ENCODE measurements at places on chromosomes 7 and 10.
A peak's percentile ranks its signal among the peaks of the same experiment; 100 is the strongest.

DNA sequence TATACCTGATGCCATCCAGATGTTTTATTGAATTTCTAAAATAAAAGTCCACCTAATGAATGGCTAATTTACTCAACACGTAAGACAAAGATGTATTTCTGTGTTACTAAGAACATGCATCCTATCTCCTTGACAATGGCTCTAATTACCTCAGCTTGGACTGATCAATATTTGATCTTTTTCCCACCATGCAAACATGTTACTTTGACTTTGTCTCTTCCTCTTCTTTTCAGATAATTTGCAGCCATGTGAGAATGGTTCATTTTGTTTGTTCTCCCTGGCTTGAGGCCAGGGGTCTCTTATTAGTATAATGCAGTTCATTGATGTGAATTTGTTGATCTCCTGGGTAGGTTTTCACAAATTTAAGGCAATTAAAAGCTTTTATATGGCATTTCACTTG lies 302.1 kb downstream of the ADK start:
- peak; percentile 19 for DNase-seq

DNA sequence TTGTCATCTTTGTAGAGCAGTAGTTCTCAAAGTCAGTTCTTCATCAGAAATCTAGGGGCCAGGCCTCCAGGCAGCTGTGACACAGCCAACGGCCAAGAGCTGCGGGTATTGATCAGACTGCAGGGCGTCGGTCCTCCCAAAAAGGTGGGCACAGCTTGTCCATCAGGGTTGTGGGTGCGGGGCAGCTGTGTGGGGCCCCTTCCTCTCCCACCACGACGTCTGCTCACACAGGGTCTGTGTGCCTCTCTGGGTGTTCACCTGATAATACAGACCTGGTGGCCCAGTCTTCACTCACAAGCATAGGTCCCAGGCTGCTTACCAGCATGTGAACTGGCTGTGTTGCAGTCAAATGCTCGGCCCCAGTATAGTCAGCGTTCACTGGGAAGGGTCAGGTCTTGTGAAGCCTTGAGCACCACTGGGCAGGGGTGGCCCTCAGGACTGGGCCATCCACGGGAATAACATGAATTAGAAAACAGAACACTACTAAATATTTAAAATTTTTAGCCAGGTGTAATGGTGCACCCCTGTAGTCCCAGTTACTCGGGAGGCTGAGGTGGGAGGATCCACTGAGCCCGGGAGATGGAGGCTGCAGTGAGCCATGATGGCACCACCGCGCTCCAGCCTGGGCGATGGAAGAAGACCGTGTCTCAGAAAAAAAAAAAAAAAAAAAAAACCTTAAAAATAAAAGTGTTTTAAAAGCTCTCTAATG lies 102.8 kb upstream of the DIP2C start:
- no peak for DNase-seq

- DNase-seq, result peak; percentile 56
Observed at GRCh38 chr10:97072851-97073665, 112.7 kb downstream of the SLIT1 start.

DNA sequence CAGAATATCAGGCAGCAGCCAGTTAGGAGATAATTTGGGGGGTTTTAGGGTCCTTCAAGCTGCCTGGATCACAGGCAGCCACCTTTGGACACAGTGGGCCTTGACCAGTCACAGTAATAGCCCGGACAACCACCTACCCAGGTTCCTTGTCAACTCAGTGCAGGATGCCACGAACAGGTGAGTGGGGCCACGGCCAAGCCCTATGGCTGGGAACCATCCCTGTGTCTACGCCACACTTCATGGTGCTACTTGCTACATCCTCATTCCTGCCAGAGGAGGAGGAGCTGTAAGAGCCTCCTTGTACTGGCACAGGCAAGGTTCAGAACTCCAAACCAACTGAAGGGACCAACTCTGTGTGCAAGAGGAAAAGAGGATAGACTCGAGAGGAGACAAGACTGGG lies 19.9 kb downstream of the ITPRIP start:
- DNase-seq, result no peak

GRCh38 chr7:64997927-64998391 lies 7.1 kb upstream of the ZNF117 start:
- no peak for DNase-seq

GRCh38 chr10:78513330-78513729 lies 479.7 kb downstream of the RPS24 start:
- no peak for DNase-seq

DNA sequence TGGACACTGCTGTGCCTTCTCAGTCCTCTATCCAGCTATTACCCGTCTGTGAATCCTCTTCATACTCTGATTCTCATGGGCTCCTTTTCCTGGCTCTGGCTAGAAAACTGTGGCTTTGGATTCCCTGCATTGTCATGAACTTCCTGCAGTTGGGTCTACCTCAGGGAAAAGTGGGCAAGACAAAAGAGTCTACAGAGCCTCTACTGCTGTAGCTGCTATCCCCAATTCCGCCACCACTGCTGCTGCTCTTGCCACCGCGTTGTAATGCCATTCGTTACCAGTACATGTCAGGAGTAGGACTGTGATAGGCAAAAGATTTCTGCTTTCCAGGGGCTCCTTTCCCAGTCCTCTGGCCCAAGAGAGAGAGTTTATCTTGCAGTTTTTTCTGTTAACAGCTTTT lies 23.9 kb upstream of the PPP1R17 start:
- DNase-seq, result no peak

- no peak for DNase-seq
Observed at GRCh38 chr7:99099499-99100077, 44.3 kb downstream of the SMURF1 start.

DNA sequence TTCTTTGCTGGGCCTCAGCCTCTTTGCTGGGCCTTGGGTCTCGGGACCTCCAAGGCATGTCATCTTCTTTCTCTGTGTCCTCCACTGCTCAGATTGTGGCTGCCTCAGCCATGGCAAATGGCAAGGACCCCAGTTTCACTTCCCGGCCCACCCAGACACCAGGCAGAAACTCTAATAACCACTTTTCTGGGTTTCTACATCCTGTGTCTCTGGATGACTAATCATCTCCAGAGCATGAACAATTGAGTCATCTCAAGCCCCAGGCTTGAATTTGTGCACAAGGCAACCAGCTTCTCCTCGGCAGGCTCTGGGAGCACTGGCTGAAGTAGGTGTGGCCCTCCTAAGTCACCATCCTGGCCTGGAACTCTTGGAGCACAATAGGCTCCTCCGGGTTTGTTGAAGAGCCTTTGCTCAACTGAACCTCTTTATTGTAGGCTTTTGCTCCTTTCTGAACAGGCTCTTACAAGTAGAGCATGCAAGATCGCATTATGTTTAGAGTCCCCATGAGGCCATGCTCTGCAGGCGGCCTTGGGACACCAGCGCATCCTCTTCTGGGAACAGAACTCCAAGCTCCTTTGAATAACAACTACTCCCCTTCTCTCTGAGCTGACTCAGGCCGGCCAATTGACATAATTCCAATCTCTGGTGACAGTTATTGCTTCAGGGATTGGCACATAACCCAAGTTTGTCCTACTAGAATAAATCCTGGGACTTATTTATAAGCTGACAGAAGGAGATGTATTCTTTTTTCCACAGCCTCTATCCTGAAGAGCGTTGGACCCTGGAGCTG lies 218.1 kb downstream of the WDR11 start:
- DNase-seq, result no peak

DNA sequence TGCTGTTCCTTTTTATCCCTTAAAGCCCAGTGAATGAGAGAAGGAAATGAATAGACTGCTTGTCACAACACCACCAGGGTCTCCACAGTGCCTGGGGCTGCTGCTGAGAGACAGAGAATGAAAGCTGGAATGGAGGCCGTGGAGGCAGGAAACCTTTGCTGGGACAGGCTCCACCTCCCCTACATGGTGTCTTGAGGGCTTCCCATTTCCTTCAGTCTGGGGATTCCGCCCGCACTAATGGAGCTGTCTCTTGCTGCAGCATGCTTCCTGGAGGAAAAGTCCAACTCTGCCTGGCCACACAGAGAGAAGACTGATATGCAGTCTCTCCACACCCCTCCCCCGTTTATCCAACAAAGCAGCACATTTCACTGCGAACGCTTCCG lies 54.5 kb downstream of the LRRC4 start:
- no peak for DNase-seq

DNA sequence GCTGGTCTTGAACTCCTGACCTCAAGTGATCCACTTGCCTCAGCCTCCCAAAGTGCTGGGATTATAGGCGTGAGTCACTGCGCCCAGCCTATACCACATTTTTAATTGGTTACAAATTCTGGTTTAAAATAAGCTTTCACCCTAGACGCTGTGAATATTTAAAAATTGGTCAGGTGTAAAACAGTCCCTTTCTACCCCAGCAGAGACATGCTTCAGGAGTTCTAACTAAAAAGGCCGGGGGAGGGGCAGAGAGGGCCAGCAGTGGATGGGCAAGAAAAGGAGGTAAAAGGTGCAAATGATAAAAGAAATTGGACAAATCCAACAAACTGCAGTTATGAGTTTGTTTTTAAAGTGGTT lies 70.0 kb downstream of the WAPL start:
- DNase-seq, result no peak

DNA sequence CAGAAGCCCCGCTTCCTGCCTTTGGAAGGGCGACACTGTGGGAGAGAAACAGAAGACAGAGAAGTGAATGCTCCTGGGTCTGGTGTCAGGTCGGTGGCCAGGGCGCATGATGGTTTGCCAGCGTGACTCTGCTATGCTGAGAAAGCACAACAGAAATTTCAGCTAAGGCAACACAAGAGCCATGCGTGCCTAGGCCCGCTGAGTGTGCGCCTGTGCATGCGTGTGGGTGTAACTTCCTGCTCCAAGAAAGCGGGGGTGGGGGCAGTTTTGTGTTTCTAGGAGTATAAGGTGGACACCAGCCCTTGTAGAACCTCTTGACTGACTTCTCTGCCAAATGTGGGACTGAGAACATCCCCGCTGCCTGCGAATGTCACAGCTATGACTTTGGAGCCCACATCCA lies 6.2 kb downstream of the IGFBP3 start:
- DNase-seq, result no peak

- DNase-seq, result no peak
Observed at GRCh38 chr10:119310806-119311205, 103.4 kb downstream of the GRK5 start.

GRCh38 chr7:32586291-32587221 lies 91.3 kb downstream of the AVL9 start:
- DNase-seq, result no peak

GRCh38 chr10:34195364-34196057 lies 619.6 kb downstream of the PARD3 start:
- DNase-seq, result no peak

GRCh38 chr10:43816351-43817321 lies 168.0 kb upstream of the ZNF32 start:
- no peak for DNase-seq

DNA sequence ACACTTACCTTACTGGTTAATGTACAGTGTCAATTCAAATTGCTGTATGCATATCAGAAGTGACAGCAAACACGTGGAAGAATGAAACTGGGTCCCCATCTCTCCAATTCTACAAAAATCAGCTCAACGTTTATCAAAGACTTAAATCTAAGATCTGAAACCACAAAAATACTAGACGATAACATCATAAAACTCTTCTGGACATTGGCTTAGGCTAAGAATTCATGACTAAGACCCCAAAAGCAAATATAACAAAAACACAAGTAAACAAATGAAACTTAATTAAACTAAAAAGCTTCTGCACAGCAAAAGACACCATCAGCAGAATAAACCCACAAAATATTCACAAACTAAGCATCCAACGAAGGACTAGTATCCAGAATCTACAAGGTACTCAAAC lies 35.9 kb upstream of the PFKP start:
- no peak for DNase-seq

DNA sequence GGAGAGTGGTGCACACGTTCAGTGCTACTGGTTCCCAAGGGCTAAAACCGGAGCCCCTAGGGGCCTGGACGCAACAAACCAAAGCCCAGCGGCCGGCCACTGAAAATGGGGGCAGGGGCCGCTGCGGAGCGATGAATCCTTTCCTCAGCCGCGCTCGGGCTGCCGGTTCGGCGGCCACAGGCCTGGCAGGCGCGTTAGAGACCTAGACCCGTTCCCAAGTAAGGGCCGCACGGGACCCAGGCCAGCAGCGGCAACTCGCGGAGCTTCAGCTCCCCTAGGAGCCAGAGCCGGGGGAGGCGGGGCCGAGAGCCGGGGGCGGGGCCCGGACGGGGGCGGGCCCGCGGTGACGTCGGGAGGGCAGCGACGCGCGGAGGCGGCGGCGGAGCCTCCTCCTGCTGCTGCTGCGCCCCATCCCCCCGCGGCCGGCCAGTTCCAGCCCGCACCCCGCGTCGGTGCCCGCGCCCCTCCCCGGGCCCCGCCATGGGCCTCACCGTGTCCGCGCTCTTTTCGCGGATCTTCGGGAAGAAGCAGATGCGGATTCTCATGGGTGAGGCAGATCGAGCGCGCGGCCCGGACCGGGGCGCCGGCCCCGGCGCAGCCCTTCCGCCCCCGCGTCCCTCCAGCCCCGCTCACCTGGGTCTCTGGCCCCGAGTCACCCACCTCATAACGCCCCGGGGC lies at the start of gene ARF5:
ARF5 (plus strand) TSS at position 393 of the 678 bp plus-strand sequence; CDS start at position 481, 88 bp downstream.
- DNase-seq, result peak; percentile 77

DNA sequence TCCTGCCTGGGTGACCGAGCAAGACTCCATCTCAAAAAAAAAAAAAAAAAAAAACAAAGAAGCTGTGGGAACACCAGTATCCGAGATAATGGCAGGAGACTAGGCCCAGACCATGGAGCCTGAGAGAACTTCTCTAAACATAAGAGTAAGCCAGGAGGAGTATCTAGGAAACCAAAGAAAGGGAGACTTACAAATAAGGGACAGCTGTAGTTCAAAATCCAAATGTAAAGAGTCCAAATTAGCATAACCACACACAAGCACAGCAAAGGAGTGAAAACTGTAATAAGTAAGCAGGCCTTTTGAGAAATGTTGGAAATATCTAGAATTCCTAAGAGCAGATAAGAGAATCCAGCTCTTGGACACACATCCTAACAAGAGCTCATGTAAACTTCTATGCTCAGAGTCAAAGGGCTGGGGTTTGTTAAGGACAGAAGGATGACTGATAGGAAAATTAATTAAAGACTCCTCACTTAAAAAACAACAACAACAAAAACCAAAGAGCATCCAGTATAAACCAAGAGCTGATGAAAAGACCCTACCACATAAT lies 15.8 kb downstream of the ZNF25 start:
- DNase-seq, result no peak

GRCh38 chr7:108178398-108178797 lies 48.2 kb upstream of the LAMB4 start:
- DNase-seq, result peak; percentile 99

GRCh38 chr7:118218413-118219156 lies 5.9 kb upstream of the ANKRD7 start:
- DNase-seq, result no peak

- no peak for DNase-seq
Observed at GRCh38 chr10:2986391-2986801, 81.0 kb upstream of the PFKP start.

DNA sequence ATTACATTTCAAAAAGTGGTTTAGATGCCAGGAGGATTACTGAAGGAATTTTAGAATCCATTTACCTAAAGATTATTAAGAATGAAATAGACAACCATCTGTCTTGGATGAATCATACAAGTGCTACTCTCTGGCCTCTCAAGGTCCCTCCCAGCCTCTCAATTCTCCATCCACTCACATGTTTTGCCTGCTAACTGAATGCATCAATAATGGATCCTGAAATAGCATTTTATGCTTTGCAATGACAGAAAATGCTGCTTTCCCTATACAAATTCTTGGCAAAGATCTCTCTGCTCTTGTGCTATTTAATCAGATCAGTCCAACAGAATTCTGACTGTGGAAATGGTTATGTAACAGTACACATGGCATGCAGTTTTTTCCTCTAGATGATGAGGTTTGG lies 68.1 kb downstream of the HBP1 start:
- no peak for DNase-seq

GRCh38 chr7:157474685-157475084 lies 137.9 kb downstream of the DNAJB6 start:
- no peak for DNase-seq

GRCh38 chr10:98921316-98921715 lies 314.3 kb downstream of the HPSE2 start:
- no peak for DNase-seq

Measured in NCI-H1092 (cell line).